ENCODE measurements at places on chromosomes 4 and X. TPM values are rescaled to one million over a fixed set of nuclear protein-coding genes. Genes with fewer than 3 reads are reported as not detected.

ABCG2 gene
- total RNA-seq = 13.4 TPM

DHRSX gene
- total RNA-seq = 19.9 TPM

FAM241A gene
- 7.2 TPM for total RNA-seq

DNA sequence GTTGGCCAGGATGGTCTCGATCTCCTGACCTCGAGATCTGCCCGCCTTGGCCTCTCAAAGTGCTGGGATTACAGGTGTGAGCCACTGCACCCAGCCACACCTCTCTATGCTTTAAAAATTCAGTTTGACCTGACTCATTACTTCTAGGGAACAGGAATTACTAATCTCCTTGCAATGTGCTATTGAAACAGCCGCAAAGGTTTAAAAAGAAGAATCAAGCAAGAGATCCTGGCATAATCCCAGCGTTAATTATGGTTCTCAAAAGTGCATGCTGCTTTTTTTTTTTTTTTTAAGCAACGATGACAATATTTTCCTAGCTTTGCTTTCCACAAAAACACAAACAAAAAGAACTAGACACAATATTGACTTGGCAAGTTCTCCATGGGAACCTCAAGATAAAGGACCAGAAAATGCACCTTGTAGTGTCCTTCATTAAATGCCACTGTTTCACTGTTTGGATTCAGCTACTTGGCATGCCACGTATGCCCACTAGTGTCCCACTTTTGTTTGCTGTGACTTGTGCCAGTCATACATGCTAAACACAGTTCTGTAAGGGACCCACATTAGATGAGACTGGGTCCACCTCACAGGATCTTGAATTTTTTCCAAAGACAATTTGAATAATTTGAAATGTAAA is 112.6 kb upstream of the PPARGC1A start:
- H3K4me3 ChIP-seq = no peak overlapping the region
- DNase-seq = no peak
- H3K4me1 ChIP-seq = no peaks in the 10 kb centered on the region
- H3K27me3 ChIP-seq = no peaks in the 10 kb centered on the region
- H3K27ac ChIP-seq = no peak overlapping the region

- no peaks in the 10 kb centered on the region for H3K27me3 ChIP-seq
- H3K27ac ChIP-seq = no peak overlapping the region
- no peak for DNase-seq
- H3K36me3 ChIP-seq = no peaks in the 10 kb centered on the region
- no peak overlapping the region for H3K4me3 ChIP-seq
- H3K4me1 ChIP-seq = no peaks in the 10 kb centered on the region
Measured at GRCh38 chrX:20181598-20182329, 40.1 kb upstream of the EIF1AX start.

- no peaks in the 10 kb centered on the region for H3K27me3 ChIP-seq
- no peak for DNase-seq
- H3K4me1 ChIP-seq = peaks cover 44% of the 10 kb centered on the region
- H3K4me3 ChIP-seq = no peak overlapping the region
Measured at GRCh38 chr4:109440948-109441347, 7.3 kb downstream of the SEC24B start.

DNA sequence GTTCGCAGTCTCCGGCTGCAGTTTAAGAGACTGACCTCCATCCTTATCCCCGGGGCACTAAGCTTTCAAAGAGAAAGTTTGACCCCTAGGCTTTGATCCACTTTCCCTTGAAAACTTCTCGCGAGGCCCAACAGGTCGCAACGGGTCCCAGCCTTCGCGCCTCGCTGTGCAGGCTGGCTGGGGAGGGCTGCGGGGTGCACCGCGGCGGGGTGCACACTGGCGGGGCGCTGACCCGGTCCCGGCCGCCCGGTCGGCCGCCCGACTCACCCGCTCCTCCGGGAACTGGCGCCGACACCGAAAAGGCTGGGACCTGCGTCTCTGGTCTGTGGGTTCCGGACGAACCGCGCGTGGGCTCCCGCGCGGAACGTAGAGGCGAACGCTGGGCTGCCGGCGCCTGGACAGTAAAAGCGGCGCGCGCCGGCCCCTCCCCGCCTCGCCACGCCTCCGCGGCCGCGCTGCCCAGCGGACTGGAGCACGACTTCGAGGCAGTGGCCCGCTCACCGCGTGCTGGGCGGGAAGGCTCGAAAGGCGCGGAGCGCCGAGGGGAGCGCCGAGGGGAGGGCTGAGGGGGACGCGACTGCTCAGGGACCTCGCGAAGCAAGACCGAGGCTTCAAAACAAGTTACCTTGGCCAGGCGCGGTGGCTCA is at the start of gene TAF7L:
TSS of gene TAF7L (minus strand) at position 378 of the 647 bp plus-strand sequence. CDS start 3,791 bp downstream, outside the sequence.
- no peak for DNase-seq
- H3K4me1 ChIP-seq = no peaks in the 10 kb centered on the region
- H3K27ac ChIP-seq = no peak within 1 kb of the TSS
- no peak within 1 kb of the TSS for H3K4me3 ChIP-seq
- peaks cover 5% of the 10 kb centered on the region for H3K27me3 ChIP-seq

DNA sequence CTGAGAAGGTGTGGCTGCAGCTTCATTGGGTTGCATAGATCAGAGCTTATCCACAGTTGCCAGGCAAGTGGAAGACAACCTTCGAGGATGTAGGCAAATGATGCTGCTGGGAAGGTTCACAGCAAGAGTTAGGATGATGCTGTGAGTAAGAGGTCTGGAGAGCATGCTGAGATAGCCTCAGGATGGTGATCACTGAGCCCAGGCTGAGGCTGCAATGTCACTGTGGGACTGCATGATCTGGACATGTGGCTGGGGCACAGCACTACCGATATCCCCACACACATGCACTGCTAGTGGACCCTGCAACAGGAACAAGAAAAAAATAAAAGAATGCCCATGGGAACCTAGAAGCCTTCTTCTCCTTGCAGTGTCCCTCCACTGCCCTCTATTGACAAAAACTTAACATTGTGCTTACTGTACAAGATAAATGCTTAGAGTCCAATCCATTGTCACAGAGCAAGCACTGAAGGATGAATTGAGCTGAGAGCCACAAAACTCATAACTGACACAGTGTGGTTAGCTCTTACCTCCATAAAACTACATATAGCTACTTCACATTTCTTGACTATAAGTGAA is 105.6 kb downstream of the CNKSR2 start:
- no peaks in the 10 kb centered on the region for H3K36me3 ChIP-seq
- H3K27ac ChIP-seq = no peak overlapping the region
- peak; percentile 1 for DNase-seq
- H3K27me3 ChIP-seq = no peaks in the 10 kb centered on the region

- H3K4me1 ChIP-seq = no peaks in the 10 kb centered on the region
- H3K4me3 ChIP-seq = no peak overlapping the region
- H3K27me3 ChIP-seq = no peaks in the 10 kb centered on the region
Measured at GRCh38 chr4:155972098-155972497, 18.4 kb upstream of the CTSO start.

DNA sequence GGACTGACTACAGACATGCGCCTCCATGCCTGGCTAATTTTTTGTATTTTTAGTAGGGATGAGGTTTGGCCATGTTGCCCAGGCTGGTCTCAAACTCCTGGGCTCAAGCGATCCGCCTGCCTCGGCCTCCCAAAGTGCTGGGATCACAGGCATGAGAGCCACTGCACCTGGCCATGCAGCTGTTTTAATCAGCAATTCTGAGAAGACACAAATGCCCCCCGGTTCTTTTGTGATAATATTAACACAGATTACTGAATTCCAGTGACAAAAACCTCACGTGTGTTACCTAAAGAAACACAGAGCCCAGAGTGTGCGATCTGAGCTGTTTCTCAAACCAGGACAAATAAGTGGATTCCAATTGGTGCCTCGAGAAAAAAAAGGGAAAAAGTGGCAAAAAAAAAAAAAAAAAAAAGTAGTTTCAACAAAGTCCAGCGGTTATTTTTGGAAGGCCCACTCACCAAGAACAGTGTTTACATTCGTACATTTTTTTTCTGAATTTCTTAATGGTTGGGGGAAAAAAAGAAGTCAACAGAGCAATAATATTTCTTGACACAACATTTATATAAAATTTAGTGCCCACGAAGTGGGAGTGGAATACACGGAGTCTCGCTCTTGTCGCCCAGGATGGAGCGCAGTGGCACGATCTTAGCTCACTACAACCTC is 17.2 kb downstream of the DHRSX start:
- peaks cover 3% of the 10 kb centered on the region for H3K4me1 ChIP-seq
- no peak overlapping the region for H3K27ac ChIP-seq
- peaks cover 14% of the 10 kb centered on the region for H3K36me3 ChIP-seq
- no peak overlapping the region for H3K4me3 ChIP-seq
